ENCODE measurements at places on chromosomes 3 and 15.

DNA sequence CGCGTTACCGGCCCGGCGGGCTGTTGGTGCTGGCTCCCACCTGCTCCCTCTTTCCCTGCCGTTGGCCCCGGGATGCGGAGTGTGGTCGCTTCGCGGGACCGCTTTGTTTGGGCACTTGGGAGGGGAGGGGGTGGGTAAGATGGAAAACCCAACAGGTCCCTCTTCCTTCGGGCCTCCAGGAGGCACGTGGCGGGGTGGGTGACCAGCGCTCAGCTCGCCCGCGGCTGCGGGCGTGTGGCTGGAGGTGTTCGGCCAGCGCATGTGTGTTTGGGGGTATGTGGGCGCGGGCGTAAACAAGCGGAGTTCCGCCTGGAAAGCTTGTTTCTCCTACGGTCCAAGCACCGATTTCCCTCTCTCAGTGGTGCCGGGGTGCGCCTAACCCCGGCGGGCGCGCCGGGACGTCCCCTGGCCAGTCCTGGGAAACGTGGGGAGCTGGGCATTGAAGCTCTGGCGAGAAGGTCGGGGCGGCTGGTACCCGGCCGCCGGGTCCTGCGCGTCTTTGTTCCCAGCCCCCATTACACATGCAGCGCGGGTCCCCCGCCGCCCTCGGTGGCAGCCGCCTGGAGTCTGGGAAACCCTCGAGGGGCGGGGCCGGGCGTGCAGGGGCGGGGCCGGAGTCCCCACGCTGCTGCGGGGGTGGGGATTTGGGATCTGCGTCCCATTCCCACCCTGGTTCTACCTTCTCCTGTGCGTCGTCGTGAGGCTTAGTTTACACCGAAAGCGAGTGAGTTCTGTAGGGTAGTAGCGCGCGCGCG, 1.4 kb downstream of the ACVR2B start:
- peak; percentile 32 for DNase-seq

DNA sequence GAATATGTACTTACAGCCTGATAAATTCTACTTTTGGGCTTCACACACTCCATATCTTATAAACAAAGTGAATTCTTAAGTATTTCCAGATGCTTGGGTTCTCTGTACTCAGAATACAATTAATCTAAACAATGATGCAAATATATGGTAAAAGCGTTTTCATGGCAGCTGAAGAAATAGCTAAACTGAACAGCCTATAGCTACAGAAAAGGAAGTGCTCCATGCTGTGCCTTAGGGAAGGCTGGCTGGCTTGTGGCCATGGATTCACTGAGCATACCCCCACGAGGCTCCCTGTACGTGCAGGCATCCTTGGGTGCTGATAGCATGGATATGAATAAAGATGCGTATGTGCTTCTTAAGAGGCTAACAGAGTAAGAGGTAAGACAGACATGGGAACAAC, 264.0 kb downstream of the KLF13 start:
- no peak for DNase-seq

- DNase-seq = no peak
Measured at GRCh38 chr3:45616158-45616557, 21.6 kb downstream of the LIMD1 start.

GRCh38 chr3:40920041-40920440, 279.3 kb upstream of the CTNNB1 start:
- DNase-seq = peak; percentile 47

GRCh38 chr15:76752549-76752948, 152.6 kb downstream of the SCAPER start:
- DNase-seq = no peak

GRCh38 chr3:183819831-183820230, 5.5 kb downstream of the MAP6D1 start:
- DNase-seq = no peak

DNA sequence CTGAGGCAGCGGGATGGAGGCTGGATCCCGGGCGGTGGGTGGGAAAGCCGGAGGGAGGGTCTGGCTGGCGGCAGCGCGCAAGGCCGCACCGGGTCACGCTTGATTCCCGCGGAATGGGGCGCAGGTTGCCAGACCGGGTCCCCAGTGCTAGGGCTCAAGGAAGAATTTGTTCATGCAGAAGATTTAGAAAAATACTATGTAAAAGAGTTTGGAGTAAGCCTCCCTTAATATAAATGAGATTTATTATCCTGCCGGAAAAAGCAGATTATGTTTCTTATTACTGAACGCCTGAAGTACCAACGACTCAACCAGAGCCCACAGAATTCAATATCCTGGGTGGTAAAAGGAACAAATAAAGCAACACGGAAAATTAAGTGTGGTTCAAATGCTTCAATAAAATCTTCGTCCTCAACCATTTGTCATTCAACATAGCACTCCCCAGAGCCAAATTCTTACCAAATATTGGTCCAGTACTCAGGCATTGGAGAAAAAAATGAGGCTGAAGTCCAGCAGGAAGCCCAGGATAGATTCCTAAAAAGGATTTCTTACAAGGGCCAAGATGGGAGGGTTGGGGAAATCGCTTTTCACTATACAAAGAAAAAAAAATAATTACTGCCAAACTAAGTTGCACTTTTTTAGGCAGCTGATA, 1.2 kb upstream of the ZBTB20 start:
- DNase-seq = no peak

GRCh38 chr3:64129581-64129980, 95.7 kb downstream of the PRICKLE2 start:
- DNase-seq = no peak

GRCh38 chr3:64799606-64800005, 111.8 kb upstream of the ADAMTS9 start:
- DNase-seq = no peak

GRCh38 chr3:150062492-150062891, 91.8 kb upstream of the PFN2 start:
- DNase-seq = peak; percentile 52

DNA sequence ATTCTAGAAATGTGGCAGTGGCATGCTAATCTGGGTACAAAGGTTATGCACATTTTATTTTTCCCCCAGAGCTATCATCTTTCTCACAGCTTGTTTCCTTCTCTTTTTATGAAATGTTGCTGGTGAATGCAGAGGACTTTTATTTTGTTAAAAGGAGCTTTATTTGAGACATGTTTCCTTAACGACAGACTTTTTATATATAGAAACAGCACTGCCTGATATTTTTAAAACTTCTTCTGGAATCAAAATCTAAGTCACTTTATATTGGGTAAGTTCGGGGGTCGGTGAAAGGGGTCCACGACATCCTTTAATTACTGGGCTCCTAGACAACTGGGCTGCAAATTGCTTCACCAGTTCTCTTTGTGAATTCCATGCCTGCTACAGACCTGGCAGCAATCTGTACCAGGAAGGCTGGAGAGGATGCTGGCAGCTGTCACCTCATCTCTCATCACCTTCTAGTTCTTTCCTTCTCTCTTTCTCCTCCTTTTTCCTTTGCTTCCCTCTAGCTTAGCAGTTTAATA, 464.7 kb downstream of the PDCD6IP start:
- DNase-seq = no peak

- no peak for DNase-seq
Measured at GRCh38 chr3:138011722-138012121, 1.8 kb downstream of the CLDN18 start.

- no peak for DNase-seq
Measured at GRCh38 chr15:60250316-60250715, 147.5 kb downstream of the ANXA2 start.

- no peak for DNase-seq
Measured at GRCh38 chr15:36256404-36256807, 323.0 kb upstream of the CDIN1 start.

GRCh38 chr3:71225002-71225684, 358.4 kb downstream of the FOXP1 start:
- DNase-seq = peak; percentile 38

DNA sequence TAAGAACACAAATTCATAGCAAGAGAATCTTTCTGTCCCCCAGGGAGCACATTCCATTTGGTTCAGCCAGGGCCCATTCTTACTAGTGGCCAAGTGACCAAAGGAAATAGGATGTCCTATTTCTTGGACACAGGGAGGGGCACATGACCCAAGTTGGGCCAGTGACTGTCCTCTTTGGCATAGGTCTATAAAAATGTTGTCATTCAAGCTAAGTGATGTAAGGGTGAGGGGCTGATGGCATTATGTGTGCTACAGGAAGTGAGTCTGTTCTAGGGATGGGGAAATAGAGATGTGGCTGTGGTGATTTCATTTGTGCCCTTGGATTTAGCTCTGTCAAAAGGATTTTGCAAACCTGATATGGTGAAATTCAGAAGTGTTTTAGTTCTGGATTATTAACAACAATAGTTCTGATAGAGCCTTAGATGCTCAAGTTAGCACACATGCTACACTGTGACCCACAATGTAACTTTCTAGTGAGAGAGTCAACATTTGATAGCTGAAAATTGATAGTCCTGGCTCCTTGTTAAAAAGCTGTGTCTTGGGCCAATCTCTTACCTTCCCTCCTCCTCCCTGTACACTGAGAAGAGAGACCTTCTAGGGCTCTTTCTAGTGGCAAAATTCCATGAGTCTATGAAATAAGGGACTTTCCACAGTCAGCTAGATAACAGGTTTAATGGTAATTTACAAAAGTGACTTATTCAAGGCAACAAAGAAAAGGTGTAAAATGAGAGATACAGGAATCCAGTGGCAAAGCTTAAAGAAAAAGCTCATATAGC, 117.2 kb downstream of the THRB start:
- peak; percentile 21 for DNase-seq

- DNase-seq = no peak
Measured at GRCh38 chr15:47988564-47988963, 132.2 kb upstream of the SLC24A5 start.

GRCh38 chr3:36763850-36764703, at the start of gene DCLK3:
DCLK3 (minus strand) TSS chr3:36764553; CDS start chr3:36764263, 290 bp downstream.
- DNase-seq = no peak

DNA sequence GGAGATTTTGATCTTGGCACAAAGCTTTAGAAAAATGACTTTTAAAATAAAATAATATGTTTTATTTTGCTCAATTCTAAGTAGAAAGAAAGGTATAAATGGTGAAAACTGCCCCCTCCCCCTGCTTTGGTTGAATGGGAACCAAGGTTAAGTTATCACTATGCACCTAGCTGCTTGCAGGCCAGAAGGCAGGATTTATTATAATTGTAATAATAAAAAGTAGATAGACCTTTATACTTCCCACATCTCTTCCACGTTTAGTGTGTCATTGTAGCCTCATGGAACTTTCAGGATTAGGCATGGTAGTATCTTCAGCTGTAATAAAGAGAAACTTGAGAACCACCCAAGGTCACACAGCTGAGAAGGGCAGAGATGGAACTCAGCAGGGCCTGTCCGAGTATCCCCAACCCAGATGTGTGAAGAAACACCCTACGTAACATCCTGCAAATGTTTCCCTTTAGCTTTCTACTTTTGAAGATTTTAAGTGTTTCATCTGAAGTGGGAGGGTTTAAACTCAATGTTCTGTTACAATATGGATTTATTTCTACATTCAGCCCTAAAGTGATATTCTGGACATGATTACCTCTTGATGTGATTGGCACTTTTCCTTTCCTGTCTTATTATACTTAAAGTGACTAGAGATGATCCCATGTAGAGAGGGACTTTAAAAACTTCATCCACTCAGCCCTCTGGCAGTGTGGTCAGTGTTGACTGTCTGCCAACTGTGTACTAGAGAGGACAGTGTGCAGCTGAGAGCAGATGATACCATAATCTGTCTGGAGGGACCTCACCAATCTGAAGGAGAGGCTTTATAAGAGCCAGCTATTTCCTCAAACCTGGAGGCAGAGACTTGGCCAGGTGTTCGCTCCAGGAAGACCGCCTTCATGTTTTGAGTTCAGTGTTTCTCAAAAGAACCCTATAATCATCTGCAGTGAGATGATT, 282.5 kb upstream of the TRIM42 start:
- no peak for DNase-seq

DNA sequence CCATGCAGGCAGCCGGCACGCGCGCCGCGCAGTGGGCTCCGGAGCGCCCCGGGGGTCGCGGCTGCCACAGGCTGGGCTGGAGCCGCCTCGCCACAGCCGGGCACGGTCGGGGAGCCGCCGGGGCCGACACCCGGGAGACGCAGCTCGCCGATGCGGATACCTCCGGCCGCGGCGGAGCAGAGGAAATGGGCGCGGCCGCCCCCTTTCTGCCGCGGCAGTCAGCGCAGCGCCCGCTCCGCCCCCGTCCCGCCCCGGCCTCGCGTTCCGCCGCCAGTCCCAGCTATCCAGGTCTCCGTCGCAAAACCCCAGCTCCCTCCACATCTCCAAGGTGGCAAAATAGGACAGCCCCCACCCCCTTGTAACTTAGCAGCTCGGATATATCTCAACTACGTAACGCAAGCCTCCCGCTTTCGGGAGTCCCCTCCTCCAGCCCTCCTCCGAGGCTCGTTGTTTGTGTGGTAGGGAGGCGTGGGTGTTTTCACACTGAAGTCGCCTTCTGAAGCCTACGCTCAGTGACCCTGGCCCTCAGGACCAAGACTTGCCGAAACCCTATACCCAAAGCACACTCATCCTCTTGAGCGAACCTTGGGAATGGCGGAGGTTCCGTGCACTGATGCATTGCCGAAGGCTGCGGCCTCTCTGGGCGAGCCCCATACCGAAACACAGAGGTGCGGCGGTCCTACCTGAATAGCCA, at the start of gene SH3BP5:
SH3BP5 (minus strand) TSS at position 182 of the 694 bp plus-strand sequence; CDS start at position 4, 178 bp downstream.
- DNase-seq = peak; percentile 36

GRCh38 chr15:29812384-29812694, 9.9 kb downstream of the TJP1 start:
- DNase-seq = peak; percentile 84

DNA sequence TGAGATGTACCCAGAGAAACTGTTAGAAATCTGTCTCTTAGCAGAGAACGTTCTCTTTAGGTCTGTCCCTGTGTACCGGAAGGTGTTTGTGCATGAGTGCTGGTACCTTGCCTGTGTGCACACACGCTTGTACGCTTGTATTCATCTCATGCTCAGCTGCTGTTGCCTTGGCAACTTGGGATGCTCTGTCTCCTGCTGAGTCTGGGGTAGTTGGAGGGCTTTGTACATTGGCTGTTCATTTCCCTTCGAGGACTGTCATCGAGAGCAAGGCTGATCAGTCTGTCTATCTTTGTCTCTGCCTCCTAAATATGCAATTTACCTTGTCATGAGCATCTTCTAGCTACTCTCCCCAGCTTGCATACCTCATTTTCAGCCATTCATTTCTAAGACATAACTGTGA, 147.2 kb downstream of the SLCO3A1 start:
- DNase-seq = no peak

DNA sequence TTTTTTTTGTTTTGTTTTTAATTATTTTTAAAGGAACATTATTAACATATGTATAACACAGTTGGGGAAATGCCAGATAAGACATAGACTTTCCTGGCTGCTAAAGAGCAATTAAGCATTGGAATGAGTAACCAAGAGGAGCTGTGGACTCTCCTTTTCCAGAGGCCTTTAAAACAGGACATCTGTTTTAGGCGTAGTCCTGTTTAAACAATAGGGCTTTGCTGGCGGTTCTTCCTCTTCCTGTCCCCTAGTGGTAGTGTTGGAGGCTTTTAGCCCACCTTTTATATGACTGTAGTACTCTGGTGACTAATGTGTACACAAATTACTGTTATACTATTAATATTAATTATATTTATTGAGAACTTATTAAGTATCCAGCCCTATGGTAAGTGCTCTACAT, 81.9 kb downstream of the PPARG start:
- DNase-seq = no peak

DNA sequence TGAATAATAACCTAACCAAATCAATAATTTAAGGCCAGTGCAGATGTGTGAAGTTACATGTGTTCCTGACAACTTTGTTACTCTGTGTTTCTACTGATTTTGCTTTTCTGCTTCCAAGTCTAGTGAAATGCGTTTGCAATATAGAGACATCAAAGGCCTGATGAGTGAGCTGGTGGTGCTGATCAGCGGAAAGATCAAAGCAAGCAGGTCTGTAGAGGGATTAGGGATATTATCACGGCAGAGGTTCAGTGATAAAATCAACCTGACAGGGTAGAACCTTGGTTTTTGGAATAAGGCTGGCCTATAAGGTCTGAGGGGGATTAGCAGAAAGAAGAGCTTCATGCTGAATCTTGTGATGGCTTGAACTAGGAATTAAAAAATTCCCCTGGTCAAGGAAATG, 111.7 kb downstream of the EDEM1 start:
- DNase-seq = no peak

Data from amniotic epithelial cell (primary cell).